ENCODE measurements at places on chromosomes 2 and 18. TPM values are rescaled to one million over a fixed set of nuclear protein-coding genes. Genes with fewer than 3 reads are reported as not detected.
A peak's percentile ranks its signal among the peaks of the same experiment; 100 is the strongest.

- no peak overlapping the region for H3K27ac ChIP-seq
- H3K4me3 ChIP-seq, result no peak overlapping the region
- H3K4me1 ChIP-seq, result no peaks in the 10 kb centered on the region
- H3K36me3 ChIP-seq, result peaks cover 29% of the 10 kb centered on the region
- no peaks in the 10 kb centered on the region for H3K27me3 ChIP-seq
- DNase-seq, result peak; percentile 31
Observed at GRCh38 chr2:196742685-196743084, 56.8 kb downstream of the GTF3C3 start.

DNA sequence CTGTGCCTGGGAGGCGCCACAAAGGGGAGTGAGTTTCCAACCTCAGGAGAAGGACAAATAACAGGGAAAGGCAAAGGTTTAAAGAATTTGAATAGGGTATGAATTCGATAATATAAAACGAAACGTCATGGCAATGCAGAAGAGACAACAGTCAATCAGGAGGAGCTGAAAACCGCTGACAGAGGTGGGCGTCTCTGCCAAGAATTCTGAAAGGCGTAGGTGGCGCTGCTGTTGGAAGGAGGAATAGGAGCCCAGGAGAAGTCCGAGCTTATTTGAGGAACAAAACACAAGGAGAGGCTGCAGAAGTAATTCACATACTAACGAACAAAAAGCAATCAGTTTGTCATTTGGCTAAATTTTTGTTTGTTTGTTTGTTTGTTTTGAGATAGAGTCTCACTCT is 485.8 kb upstream of the POU3F3 start:
- H3K27me3 ChIP-seq, result no peaks in the 10 kb centered on the region
- DNase-seq, result no peak
- no peak overlapping the region for H3K27ac ChIP-seq
- no peaks in the 10 kb centered on the region for H3K36me3 ChIP-seq

- no peaks in the 10 kb centered on the region for H3K27me3 ChIP-seq
- no peaks in the 10 kb centered on the region for H3K4me1 ChIP-seq
- H3K36me3 ChIP-seq, result peaks cover 4% of the 10 kb centered on the region
- no peak overlapping the region for H3K27ac ChIP-seq
- no peak overlapping the region for H3K4me3 ChIP-seq
Observed at GRCh38 chr2:183072177-183072576, 6.4 kb upstream of the DUSP19 start.

DNA sequence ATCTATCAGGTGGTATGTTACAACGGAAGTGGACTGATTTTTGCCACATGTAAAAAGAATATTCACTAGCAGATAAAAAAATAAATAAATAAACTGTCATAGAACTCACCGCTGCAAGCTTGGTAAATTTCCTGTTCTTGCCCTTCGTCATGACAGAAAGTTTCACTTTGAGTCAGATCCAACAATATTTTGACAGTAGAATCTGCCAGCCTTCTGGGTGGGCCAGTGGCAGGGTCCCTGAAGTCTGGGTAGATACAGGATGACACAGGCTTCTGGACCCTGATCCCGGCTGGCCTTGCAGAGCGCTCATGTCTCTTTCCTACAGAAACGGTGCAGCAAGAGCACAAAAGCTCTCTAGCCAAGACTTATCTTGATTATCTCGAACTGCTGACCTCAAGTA is 97.8 kb upstream of the PMAIP1 start:
- no peak overlapping the region for H3K4me3 ChIP-seq
- H3K4me1 ChIP-seq, result no peaks in the 10 kb centered on the region

- no peak overlapping the region for H3K27ac ChIP-seq
- H3K36me3 ChIP-seq, result peaks cover 80% of the 10 kb centered on the region
- DNase-seq, result no peak
- no peak overlapping the region for H3K4me3 ChIP-seq
- H3K27me3 ChIP-seq, result no peaks in the 10 kb centered on the region
Observed at GRCh38 chr2:127486247-127487058, 39.8 kb downstream of the IWS1 start.

- H3K27ac ChIP-seq, result no peak overlapping the region
- H3K4me3 ChIP-seq, result no peak overlapping the region
- H3K4me1 ChIP-seq, result no peaks in the 10 kb centered on the region
- H3K27me3 ChIP-seq, result no peaks in the 10 kb centered on the region
Observed at GRCh38 chr2:54233832-54234649, 22.0 kb downstream of the TSPYL6 start.

- no peak overlapping the region for H3K4me3 ChIP-seq
- H3K4me1 ChIP-seq, result no peaks in the 10 kb centered on the region
- H3K27me3 ChIP-seq, result no peaks in the 10 kb centered on the region
- no peak for DNase-seq
- H3K36me3 ChIP-seq, result no peaks in the 10 kb centered on the region
- H3K27ac ChIP-seq, result no peak overlapping the region
Observed at GRCh38 chr2:207632575-207633493, 7.6 kb upstream of the METTL21A start.

DNA sequence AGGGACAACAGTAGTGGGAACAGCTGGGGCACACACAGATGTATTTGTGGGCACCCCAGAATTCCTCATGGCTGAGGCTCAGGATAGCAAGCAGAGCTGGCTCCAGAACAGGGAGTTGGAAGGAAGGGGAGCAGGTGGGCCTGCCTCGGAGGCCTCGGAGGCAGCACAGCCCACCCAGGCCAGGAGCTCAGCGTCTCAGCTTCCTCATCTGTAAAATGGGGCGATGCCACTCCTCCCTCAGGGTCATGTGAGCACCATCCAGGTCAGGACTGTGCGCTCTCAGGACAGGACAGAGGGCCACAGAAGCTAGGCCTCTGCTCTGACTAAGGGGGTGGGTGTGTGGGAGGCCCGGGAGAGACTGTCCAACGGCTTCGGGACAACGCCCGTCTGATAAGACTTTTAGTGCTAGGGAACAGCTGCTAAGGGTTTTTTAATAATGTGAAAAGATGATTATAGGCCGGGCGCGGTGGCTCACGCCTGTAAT is 106.2 kb downstream of the HDAC4 start:
- no peak for DNase-seq
- H3K27me3 ChIP-seq, result no peaks in the 10 kb centered on the region
- no peaks in the 10 kb centered on the region for H3K36me3 ChIP-seq
- peaks cover 18% of the 10 kb centered on the region for H3K4me1 ChIP-seq
- H3K27ac ChIP-seq, result no peak overlapping the region

The BMP10 gene
- not detected for total RNA-seq

GRCh38 chr2:171505374-171505773 is 16.9 kb upstream of the CYBRD1 start:
- no peaks in the 10 kb centered on the region for H3K36me3 ChIP-seq
- DNase-seq, result no peak
- H3K4me1 ChIP-seq, result no peaks in the 10 kb centered on the region
- H3K4me3 ChIP-seq, result no peak overlapping the region
- H3K27me3 ChIP-seq, result no peaks in the 10 kb centered on the region

DNA sequence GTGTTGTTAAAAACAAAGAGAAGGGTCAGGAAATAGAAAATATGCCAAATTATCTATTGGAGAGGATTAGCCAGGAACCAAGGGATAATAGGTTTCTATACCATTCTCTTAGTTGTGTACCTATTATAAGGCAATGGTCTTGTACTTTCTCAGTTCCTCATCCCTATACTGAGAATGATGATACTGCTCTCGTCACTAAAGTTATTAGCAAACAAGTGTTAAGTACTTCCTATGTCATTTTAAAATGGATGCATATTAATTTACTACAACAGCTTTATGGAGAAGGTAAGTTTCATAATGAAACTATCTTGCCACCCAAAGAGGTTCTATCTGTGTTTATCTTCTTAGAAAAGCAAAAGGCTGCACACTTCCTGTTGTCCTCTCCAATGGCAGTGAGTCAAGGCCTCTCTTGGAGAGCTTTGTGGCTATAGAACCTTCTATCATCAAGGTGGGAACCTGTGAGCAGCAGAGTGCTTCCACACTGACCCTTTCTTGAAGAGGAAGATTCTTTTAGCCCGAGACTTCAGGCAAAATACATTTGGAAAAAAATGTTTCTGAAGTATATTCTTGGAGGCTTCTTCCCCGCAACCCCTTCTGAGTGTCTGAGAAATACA is 460.7 kb upstream of the FANCL start:
- H3K36me3 ChIP-seq, result no peaks in the 10 kb centered on the region
- H3K4me1 ChIP-seq, result no peaks in the 10 kb centered on the region
- H3K4me3 ChIP-seq, result no peak overlapping the region
- DNase-seq, result no peak

GRCh38 chr2:145654156-145654555 is 1134.2 kb upstream of the ZEB2 start:
- H3K4me3 ChIP-seq, result no peak overlapping the region
- no peak for DNase-seq
- H3K4me1 ChIP-seq, result no peaks in the 10 kb centered on the region
- H3K36me3 ChIP-seq, result no peaks in the 10 kb centered on the region
- no peak overlapping the region for H3K27ac ChIP-seq
- no peaks in the 10 kb centered on the region for H3K27me3 ChIP-seq

DNA sequence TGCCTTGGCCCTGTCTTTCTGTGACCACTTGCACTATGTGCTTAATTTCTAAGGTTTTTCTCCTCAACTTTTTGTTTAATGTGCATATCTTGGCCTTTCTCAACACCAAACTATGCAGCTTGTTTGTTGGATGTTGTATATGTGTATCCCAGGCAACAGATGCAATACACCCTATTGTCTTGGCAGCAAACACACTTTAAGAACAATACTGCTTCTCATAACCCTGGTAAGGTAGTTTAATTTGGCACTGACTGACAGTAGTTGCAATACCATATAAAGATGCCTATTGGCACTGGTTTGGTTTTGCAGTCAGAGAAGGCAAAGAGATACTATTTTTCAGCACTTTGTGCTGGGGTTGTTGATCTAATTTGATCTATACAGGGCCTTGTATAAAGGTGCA is 360.7 kb upstream of the CWC22 start:
- H3K4me3 ChIP-seq, result no peak overlapping the region
- H3K27me3 ChIP-seq, result no peaks in the 10 kb centered on the region
- no peak for DNase-seq
- no peaks in the 10 kb centered on the region for H3K36me3 ChIP-seq
- no peaks in the 10 kb centered on the region for H3K4me1 ChIP-seq

- no peaks in the 10 kb centered on the region for H3K36me3 ChIP-seq
- H3K4me1 ChIP-seq, result no peaks in the 10 kb centered on the region
- no peak overlapping the region for H3K27ac ChIP-seq
- no peaks in the 10 kb centered on the region for H3K27me3 ChIP-seq
Observed at GRCh38 chr18:73136134-73136533, 268.3 kb upstream of the NETO1 start.

DNA sequence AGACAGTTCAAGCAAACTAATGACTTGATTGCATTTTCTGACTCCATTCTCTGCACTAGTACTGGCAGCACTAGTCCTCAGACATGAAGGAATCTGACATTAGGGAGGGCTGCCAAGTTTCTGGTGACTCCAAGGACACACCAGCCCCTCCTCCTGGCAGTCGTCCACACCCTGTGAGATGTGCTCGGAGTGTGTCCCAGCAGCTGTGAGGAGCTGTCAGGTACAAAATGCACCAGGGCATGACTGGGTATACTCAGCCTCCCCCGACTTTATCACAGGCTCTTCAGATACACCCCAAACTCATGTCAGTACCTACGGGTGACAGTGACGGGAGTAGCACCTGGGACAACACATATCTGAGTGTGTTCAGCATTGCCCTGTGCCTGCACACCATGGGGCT is 43.1 kb downstream of the EDAR start:
- no peaks in the 10 kb centered on the region for H3K27me3 ChIP-seq
- peaks cover 17% of the 10 kb centered on the region for H3K36me3 ChIP-seq

DNA sequence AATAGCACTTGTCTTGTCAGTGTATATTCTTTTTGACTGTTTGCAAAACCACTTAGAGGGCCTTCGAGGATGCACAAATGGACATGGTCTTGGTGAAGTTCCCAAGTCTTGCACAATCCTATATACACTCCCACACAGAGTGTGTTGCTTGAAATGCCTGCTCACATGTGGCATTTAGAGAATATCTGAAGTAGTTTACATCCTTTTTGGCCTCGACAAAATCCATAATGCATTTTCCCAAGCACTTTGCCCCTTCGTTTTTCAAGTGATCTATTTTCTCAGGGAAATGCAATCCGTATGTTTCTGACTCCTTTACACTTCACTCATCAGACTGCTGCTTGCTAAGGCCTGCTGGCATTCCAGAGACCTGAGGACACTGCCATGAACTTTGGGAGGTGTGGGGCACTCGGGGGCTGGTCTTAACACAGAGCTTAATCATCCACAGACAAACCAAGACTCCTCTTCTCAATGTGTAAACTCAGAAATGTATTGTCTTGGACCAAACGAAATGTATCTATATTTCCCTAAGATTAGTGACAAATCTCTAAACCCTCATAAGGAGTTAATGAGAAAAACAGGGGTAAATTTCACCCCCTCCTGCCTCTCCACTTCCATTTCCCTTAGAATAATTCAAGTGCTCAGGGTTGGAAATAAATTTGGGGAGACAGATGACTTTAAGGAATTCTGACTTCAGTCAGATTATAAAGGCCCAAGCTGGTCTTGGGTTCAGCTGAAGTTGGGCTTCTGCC is 219.3 kb upstream of the APCDD1 start:
- no peak for DNase-seq
- no peak overlapping the region for H3K4me3 ChIP-seq
- no peaks in the 10 kb centered on the region for H3K36me3 ChIP-seq
- no peaks in the 10 kb centered on the region for H3K27me3 ChIP-seq
- H3K4me1 ChIP-seq, result no peaks in the 10 kb centered on the region

The STAMBP gene
- total RNA-seq, result 45.5 TPM

DNA sequence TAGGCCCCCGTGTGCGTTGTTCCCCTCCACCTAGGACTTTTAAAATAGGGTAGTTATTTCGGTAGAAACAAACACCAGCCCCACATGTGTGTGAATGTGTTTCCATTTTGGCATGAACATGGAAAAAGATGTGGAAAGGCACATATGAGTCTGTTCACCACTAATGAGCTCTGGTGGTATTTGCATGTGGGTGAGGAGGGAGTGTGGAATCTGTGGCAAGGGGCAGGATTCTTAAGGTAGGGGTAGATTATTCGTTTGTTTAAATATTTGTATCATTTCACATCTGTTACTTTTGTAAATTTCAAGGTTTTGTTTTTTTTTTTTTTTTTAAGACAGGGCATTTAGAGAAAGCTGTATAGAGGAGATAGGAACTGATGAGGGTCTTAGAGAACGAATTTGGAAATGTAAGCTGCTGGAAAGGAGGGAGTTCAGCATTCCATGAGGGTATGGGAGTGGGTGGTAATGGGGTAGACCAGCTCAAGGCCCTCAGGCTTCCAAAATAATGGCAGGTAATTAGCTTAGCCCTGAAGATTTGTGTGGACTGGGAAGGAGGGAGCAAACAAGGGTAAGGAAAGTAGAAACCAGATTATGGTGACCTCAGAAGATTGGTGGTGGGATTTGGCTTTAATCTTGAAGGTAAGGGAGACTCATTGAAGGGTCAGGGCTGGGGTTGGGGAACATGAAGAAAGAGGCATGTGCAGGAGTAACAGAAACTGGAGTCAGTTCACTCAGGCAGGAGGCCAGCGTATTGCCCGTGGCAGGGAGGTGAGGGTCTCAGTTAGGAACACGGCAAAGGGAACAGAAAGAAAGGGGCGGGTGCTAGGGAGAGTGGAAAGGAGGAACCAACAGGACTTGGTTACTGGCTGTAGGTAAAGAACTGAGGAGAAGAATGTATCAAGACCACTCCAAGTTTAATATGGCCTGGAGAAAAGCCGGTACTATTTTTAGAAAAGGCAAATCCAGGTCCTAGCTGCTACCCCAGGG is 123.6 kb downstream of the PLB1 start:
- no peaks in the 10 kb centered on the region for H3K27me3 ChIP-seq
- no peak for DNase-seq
- H3K36me3 ChIP-seq, result no peaks in the 10 kb centered on the region
- H3K4me1 ChIP-seq, result peaks cover 3% of the 10 kb centered on the region

GRCh38 chr2:3758906-3759305 is 55.5 kb downstream of the DCDC2C start:
- H3K4me3 ChIP-seq, result no peak overlapping the region
- no peaks in the 10 kb centered on the region for H3K4me1 ChIP-seq
- DNase-seq, result no peak
- H3K27ac ChIP-seq, result no peak overlapping the region
- no peaks in the 10 kb centered on the region for H3K27me3 ChIP-seq
